ENCODE measurements at places on chromosomes 5 and 9.
A peak's percentile ranks its signal among the peaks of the same experiment; 100 is the strongest.

- DNase-seq: peak; percentile 45
Measured at GRCh38 chr5:35313291-35313690, 83.0 kb upstream of the PRLR start.

GRCh38 chr5:82952326-82952725, 124.9 kb downstream of the TMEM167A start:
- no peak for DNase-seq

DNA sequence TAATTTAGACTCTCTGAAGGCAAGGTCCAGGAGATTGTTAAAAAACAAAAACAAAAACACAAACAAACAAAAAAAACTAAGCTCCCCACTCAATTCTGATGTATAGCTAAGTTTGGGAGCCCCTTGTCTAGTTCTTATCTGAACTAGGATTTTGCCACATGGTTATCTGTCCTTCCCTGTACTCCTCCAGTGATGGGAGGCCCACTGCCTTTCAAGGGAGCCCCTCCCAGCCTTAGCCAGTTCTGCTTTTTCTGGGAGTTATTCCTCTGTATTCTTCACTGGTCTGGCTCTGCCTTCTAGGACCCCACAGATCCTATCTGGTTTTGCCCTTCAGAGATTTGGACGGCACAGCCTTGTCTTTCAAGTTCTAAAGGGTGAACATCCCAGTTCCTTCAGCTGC, 2.1 kb upstream of the ALDH1B1 start:
- no peak for DNase-seq

GRCh38 chr9:82930116-82930515, 132.8 kb downstream of the RASEF start:
- no peak for DNase-seq

- DNase-seq: peak; percentile 59
Measured at GRCh38 chr5:112174959-112175594, 244.0 kb downstream of the EPB41L4A start.

GRCh38 chr9:6006749-6007057, 8.7 kb downstream of the RANBP6 start:
- no peak for DNase-seq

- no peak for DNase-seq
Measured at GRCh38 chr5:84436866-84437265, 52.2 kb upstream of the EDIL3 start.

DNA sequence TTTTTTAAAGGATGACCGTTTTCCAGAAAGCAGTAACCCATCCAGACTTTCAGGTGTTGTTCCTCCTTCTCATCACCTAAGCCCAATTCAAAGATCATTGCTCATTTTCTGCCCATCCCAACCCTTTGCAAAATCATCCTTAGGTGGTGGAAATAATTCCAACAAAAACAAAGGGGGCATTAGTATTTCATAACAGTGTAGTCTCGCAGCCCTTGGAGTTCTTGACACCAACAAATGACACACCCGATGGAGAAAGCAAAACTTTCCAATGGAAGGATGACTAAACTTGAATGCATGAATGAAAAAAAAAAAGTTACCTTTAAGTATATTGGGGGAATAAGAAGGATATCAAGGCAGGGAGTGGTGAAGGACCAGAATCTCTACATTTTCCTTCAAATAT, 117.0 kb downstream of the PAPPA start:
- no peak for DNase-seq

DNA sequence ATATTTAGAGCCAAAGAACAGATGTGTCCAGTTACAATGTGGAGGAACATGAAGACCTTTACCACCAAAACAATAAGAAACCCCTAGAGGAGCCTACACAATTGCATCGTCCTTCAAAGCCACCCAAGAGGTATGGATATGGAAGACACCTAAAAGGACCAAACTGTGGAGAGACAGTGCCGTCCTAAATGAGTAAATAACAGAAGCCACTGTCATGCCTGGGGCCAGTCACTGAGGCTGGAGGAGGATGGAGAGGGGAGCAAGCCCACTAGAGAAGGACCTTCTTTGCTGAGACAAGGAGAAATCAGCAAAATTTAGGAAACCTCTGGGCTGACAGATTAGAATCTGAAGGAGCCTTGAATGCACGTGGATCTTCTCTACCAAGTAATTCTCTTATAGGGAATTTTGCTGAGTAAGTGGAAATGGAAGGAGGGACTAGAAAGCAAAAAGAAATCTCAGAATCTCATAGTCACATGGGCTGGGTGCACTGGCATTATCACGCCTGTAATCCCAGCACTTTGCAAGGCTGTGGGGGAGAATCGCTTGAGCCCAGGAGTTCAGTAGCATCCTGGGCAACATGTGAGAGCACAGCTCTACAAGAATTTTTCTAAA, 27.6 kb downstream of the PLEKHG4B start:
- DNase-seq: no peak

- DNase-seq: no peak
Measured at GRCh38 chr5:66467564-66467963, 128.6 kb upstream of the MAST4 start.

DNA sequence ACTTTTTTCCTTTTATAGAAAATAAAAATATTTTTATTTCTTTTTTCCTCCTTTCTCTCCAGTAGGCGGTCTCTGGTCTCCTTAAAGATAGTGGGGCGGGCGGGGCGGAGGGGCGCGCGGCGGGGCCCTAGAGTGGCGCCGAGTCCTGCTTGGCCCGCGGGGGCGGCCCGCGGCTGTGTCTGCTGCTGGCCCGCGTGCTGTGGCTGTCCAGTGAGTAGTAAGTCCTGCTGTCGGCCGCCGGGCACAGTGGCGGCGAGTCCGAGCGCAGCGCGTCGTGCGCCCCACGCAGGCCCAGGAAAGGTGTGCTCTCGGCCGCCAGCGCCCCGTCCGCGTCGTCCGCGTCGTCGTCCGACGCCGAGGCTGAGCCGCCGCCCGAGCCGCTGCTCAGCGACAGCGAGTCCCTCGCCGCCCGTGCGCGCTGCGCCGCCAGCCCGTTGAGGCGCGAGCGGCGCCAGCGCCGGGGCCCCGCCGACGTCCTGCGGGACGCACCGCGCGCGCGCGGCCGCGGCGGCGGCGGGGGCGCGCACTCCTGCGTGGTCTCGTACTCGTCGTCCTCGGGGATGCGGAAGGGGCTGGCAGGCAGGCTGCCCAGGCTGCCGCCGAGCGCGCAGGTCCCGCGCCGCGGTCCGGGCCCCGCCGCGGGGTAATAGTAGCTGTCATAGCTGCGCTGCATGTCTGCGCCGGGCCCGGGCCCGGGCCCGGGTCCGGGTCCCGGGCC, 52.3 kb downstream of the PSD2 start:
- DNase-seq: peak; percentile 27

GRCh38 chr5:54388409-54388808, 67.1 kb upstream of the HSPB3 start:
- no peak for DNase-seq

GRCh38 chr5:166979307-166979895, 1312.0 kb upstream of the WWC1 start:
- DNase-seq: no peak

- no peak for DNase-seq
Measured at GRCh38 chr5:34483442-34484033, 172.6 kb upstream of the RAI14 start.

DNA sequence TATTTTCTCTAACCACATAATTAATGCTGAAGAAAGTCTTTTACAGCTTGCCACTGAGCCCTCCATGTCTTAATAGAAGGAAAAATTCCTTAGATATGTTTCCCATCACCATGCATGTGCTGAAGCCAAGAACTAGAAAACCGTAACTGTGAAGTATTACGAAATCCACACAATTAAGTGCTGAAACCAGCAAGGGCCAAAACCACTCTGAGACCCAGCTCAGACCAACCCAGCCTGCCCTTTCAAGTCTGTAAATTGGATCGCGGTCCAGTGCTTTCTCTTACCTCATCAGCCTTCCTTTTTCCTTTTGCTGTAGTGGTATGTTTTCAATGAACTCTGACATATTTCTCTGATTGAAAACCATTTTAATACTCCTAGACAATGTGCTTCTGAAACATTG, 26.3 kb downstream of the SEMA5A start:
- no peak for DNase-seq

- no peak for DNase-seq
Measured at GRCh38 chr5:146345240-146345577, 6.6 kb downstream of the POU4F3 start.

DNA sequence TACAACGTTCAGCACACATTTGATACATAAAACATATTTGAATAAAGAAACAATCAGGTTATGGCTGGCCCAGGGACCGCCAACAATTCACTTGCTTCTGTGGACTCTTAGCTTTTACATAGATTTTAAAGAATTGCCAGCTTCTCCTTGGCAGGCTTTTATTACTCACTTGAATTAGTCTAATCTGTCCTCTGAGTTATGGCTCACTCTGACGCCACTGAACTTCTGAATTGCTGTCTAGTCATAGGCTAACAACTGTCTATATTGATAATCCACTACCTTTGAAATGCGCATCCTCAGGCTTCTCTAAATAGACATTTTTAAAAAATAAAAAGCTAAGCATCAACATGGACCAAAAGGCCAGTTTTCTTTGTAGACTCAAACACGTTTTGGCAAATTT, 317.4 kb upstream of the SGCD start:
- DNase-seq: no peak

GRCh38 chr9:92639791-92640271, 30.1 kb downstream of the IPPK start:
- no peak for DNase-seq
